Choroid plexus epithelial cell (primary cell): ENCODE measurements at places on chromosomes 6 and 20.

- peak; percentile 93 for DNase-seq
Observed at GRCh38 chr6:133894795-133895358, 6.0 kb downstream of the TCF21 start.

DNA sequence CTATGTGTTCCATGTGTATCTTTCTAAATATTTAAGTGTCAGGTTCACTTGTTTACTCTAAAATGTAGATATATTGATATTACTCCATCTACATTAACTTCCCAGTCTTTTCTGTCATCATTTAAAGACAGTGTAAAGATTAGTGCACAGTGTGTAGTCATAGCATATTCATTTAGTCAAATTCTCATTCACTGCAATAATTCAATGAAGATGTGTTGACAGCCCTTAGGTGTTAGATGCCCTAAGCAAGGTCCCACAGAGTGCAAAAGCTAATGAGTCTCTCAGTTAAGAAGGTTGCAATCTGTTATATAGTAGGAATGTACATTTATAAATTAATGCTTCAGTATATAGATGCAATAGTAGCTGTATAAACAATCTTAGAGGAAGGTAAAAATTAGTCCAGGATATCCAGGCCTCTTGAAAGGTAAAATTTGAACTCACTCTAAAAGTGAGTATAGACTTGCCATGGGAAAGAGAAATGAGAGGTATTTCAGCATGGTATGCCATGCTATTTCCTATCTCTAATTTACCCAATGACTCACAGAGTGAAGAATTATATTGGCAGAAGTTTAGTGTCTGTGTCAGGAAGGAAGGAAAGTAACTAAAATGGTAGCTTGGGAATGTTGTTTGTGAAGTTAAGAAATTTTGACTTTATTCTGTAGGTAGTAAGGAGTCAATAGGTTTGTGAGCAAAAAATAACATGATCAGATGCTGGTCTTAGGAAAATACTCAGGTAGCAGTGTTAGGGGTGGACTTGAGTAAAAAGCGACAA lies 969.9 kb upstream of the CITED2 start:
- peak; percentile 67 for DNase-seq

GRCh38 chr20:8299921-8300320 lies 167.9 kb downstream of the PLCB1 start:
- DNase-seq: no peak

GRCh38 chr6:152993847-152994246 lies 8.7 kb downstream of the MTRF1L start:
- DNase-seq: no peak
